ENCODE measurements at places on chromosomes 11 and 22. TPM values are rescaled to one million over a fixed set of nuclear protein-coding genes. Genes with fewer than 3 reads are reported as not detected.

Gene IL10RA
- 57.1 TPM for total RNA-seq

Gene PDE2A
- total RNA-seq = 0.73 TPM

Gene MORC2
- 24.0 TPM for total RNA-seq

Gene IFITM1
- total RNA-seq = 285 TPM

Gene CYB5R2
- total RNA-seq = 8.2 TPM

Gene APOA4
- not detected for total RNA-seq

- H3K27me3 ChIP-seq = peaks cover 25% of the 10 kb centered on the region
- H3K4me3 ChIP-seq = no peak overlapping the region
- H3K36me3 ChIP-seq = no peaks in the 10 kb centered on the region
Measured at GRCh38 chr11:78694152-78694551, 119.5 kb upstream of the NARS2 start.

DNA sequence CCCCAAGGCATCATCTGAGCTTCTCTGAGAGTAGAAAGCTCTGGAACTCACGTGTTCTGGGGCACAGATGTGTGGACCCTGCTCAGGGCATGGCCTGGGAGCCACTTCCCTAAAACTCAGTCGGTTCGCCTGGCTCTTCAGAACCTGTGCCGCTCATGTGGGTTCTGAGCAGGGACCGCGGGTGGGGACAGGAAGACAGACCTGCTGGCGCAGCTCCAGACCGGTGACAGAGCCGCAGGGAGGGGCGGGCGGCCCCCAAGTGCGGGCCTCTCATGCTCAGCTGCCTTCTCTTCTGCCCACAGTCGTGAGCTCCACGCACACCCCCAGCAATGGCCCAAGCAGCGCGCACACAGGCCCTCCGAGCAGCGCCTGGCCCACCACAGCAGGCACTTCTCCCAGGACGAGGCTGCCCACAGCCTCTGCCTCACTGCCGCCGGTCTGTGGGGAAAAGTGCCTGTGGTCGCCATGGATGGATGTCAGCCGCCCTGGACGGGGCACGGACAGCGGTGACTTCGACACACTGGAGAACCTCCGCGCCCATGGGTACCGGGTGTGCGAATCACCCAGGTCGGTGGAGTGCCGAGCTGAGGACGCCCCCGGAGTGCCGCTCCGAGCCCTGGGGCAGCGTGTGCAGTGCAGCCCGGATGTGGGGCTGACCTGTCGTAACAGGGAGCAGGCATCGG, 24.2 kb downstream of the MUC5AC start:
- no peaks in the 10 kb centered on the region for H3K27me3 ChIP-seq
- no peaks in the 10 kb centered on the region for H3K4me1 ChIP-seq
- no peak for DNase-seq
- H3K4me3 ChIP-seq = no peak overlapping the region
- H3K27ac ChIP-seq = no peak overlapping the region
- H3K36me3 ChIP-seq = no peaks in the 10 kb centered on the region

GRCh38 chr11:132942611-132943356, 589.5 kb downstream of the OPCML start:
- DNase-seq = no peak
- H3K36me3 ChIP-seq = no peaks in the 10 kb centered on the region
- no peak overlapping the region for H3K27ac ChIP-seq

- peaks cover 28% of the 10 kb centered on the region for H3K4me1 ChIP-seq
- peaks cover 3% of the 10 kb centered on the region for H3K36me3 ChIP-seq
- H3K4me3 ChIP-seq = peak overlapping the region; percentile 79
- peak overlapping the region; percentile 96 for H3K27ac ChIP-seq
Measured at GRCh38 chr11:59550368-59550841, 39.1 kb downstream of the OR4D9 start.

DNA sequence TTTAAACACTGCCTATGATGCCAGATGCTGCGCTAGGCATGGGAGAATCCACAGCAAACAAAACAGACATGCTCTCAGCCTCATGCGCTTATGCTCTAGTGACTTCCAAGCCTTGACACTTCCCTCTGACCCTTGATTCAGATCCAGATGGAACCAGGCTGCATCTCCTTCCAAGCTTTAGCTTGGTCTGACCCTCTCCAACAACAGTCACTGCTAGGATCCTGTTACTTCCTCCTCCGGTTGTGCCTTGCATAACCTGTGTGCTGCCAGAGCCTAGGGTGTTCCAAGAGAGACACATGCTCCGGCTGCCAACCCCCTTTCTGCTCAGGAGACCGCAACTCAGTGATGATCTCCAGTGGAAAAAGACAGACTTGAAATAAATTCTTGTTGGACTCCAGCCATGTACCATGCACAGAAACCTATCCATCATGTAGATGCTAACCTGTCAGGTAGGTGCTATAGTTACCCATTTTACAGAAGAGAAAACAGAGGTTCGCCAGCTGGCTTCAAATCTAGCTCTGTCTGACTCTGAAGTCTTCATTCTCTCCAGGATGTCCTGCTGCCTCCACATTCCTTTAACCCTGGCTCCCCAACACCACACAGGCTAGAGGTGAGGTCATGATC, 136.3 kb upstream of the TEAD1 start:
- H3K36me3 ChIP-seq = no peaks in the 10 kb centered on the region
- no peak for DNase-seq
- no peaks in the 10 kb centered on the region for H3K4me1 ChIP-seq
- H3K27me3 ChIP-seq = peaks cover 8% of the 10 kb centered on the region
- H3K27ac ChIP-seq = no peak overlapping the region

GRCh38 chr11:61279934-61280659, 15.0 kb downstream of the VWCE start:
- H3K4me3 ChIP-seq = no peak overlapping the region
- no peak for DNase-seq
- no peaks in the 10 kb centered on the region for H3K4me1 ChIP-seq
- peaks cover 12% of the 10 kb centered on the region for H3K36me3 ChIP-seq
- H3K27ac ChIP-seq = no peak overlapping the region
- no peaks in the 10 kb centered on the region for H3K27me3 ChIP-seq

- H3K4me1 ChIP-seq = no peaks in the 10 kb centered on the region
- no peak overlapping the region for H3K4me3 ChIP-seq
- no peaks in the 10 kb centered on the region for H3K36me3 ChIP-seq
Measured at GRCh38 chr11:100630898-100631297, 56.2 kb upstream of the ARHGAP42 start.

- no peak for DNase-seq
- peaks cover 6% of the 10 kb centered on the region for H3K27me3 ChIP-seq
- H3K36me3 ChIP-seq = no peaks in the 10 kb centered on the region
- H3K4me1 ChIP-seq = no peaks in the 10 kb centered on the region
Measured at GRCh38 chr11:134757633-134758032, 345.6 kb upstream of the B3GAT1 start.

- H3K36me3 ChIP-seq = no peaks in the 10 kb centered on the region
- H3K27me3 ChIP-seq = peaks cover 4% of the 10 kb centered on the region
- no peak overlapping the region for H3K4me3 ChIP-seq
- no peak overlapping the region for H3K27ac ChIP-seq
Measured at GRCh38 chr11:117584056-117584830, 212.8 kb downstream of the DSCAML1 start.

GRCh38 chr11:13114566-13115379, 105.7 kb downstream of the RASSF10 start:
- no peak overlapping the region for H3K27ac ChIP-seq
- no peak for DNase-seq
- no peaks in the 10 kb centered on the region for H3K4me1 ChIP-seq
- no peaks in the 10 kb centered on the region for H3K36me3 ChIP-seq
- H3K27me3 ChIP-seq = peaks cover 24% of the 10 kb centered on the region
- no peak overlapping the region for H3K4me3 ChIP-seq

- no peak for DNase-seq
- no peak overlapping the region for H3K4me3 ChIP-seq
- H3K27ac ChIP-seq = no peak overlapping the region
- no peaks in the 10 kb centered on the region for H3K4me1 ChIP-seq
- no peaks in the 10 kb centered on the region for H3K36me3 ChIP-seq
Measured at GRCh38 chr22:24216541-24217209, 28.2 kb downstream of the GGT5 start.

- H3K4me3 ChIP-seq = no peak overlapping the region
- H3K27me3 ChIP-seq = no peaks in the 10 kb centered on the region
- H3K36me3 ChIP-seq = peaks cover 3% of the 10 kb centered on the region
- no peak for DNase-seq
- peak overlapping the region; percentile 37 for H3K27ac ChIP-seq
- peaks cover 36% of the 10 kb centered on the region for H3K4me1 ChIP-seq
Measured at GRCh38 chr22:46066691-46067090, 83.6 kb upstream of the PPARA start.
